T-helper 9 cell (primary cell): ENCODE measurements at places on chromosomes 5 and 9.

- no peak for DNase-seq
Observed at GRCh38 chr5:76379316-76379715, 23.8 kb upstream of the IQGAP2 start.

- no peak for DNase-seq
Observed at GRCh38 chr5:32496104-32496503, 51.6 kb upstream of the ZFR start.

DNA sequence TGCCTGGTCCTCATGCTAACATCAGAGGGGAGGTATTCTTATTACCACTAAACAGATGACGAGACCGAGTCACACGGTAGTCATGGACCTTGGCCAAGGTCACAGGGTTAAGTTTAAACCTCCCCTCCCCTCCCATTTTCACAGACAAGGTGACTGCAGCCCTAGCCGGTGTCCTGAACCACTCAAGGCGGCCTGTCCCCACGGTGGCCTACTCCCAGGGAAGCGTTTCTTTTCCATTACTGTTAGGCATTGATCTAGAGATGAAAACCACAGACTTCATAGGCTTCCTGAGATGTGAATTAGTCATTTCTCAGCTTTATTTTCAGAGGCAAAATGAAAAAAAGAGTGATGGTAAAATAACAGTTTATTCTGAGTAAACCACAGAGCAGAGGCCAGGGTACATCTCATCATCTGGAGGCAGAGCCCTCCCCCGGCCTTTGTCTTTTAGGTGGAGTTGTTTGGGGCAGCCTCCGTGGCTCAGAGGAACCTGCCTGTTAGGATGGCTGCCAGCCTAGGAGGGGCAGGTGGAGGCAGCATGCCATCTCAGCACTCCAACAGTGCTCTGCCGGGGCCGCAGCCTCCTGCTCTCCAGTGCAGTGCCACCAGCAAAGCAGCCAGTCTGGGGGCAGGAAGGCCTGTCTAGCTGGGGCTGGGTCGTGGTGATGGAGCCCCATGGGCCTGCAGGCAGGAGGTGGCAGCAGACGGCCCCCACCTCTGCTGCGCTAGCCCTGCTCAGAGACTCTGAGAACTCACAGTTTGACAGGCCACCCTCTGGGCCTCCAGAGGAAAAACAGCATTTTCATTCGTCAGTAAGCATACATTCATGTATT is 71.2 kb downstream of the RAPGEF1 start:
- DNase-seq = peak; percentile 60

DNA sequence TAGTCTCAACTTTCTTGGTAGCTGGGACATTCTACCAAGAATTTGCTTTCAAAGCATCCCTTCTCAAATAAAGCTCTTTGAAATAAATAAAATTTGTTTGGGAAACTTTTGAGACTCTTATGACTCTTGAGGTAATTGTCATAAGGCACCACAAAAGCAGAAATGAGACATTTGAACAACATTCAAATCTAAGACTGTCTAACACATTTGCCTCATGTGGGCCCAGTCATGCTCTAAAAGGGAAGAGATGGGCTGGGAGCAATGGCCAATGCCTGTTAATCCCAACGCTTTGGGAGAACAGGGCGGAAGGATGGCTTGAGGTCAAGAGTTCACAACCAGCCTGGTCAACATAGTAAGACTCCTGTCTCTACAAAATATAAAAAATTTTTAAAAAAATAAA is 26.4 kb downstream of the SLC31A2 start:
- no peak for DNase-seq

DNA sequence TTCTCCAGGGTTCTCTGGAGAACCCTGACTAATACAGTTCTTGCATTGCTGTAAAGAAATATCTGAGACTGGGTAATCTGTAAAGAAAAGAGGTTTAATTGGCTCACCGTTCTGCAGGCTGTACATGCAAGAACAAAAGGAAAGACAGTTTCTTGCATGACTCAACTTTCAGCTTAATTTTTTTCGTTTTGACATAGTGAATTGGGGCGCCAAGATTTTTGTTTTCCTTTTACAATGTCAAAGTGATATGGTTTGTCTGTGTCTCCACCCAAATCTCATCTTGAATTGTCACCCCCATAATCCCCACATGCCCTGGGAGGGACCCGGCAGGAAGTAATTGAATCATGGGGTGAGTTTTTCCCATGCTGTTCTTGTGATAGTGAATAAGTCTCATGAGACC is 11.8 kb upstream of the CRHBP start:
- DNase-seq = no peak

DNA sequence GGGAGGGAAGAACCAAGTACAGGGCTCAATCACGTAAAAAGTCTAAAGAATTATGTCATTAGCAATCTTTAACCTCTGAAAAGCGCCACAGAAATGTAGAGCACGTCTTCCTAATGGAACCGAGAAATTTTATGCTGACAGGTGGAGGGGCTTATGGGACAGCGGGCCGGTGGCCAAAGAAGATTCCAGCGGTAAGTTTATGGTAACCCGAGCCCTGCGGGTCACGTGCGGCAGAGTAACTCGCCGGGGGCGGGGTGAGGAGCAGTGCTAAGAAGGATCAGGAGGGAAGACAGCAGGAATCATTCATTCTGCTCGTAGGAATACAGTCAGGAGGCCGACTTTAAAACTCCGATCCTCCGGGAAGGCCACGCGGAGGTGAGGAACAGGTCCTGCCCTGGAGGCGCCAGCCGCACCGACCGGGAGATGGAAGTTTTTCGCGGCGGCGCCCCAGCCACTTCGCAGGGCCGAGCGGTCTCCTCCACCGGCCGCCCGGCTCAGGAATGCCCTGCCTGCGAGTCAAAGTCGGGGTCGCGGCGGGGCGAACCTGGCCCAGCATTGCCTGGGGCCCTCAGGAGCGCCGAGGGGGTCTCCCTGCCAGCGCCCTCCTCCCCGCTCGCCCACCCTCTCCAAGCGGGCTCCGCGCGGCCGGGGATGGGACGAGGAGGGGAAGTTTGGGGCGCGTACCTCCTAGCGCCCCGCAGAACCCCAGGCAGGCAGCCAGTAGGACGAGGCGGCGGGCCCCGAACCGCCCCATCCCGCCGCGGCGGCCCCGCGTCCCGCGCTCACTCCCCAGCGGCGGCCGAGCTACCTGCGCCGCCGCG is 101.8 kb downstream of the ESM1 start:
- no peak for DNase-seq

DNA sequence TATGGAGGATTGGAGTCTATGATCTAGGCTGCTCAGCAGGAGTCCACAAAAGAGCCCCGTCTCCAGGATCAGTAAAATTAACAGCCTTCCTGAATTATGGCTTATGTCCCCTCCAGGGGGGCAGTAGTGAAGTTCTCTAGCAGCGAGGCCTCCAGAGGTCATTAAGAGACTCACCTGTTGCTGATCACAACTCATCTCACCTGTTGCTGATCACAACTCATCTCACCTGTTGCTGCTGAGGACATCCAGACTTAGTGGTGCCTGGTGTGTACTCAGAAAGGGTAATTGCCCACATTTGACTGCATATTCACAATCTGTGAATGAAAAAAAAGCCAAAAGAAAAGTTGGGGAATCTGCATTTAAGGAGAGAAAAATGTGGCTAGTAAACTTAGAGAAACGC is 129.5 kb downstream of the SMARCA2 start:
- DNase-seq = no peak

- DNase-seq = no peak
Observed at GRCh38 chr9:33146298-33146697, 20.8 kb downstream of the B4GALT1 start.

GRCh38 chr9:98958271-98958984 is 14.7 kb downstream of the COL15A1 start:
- no peak for DNase-seq

DNA sequence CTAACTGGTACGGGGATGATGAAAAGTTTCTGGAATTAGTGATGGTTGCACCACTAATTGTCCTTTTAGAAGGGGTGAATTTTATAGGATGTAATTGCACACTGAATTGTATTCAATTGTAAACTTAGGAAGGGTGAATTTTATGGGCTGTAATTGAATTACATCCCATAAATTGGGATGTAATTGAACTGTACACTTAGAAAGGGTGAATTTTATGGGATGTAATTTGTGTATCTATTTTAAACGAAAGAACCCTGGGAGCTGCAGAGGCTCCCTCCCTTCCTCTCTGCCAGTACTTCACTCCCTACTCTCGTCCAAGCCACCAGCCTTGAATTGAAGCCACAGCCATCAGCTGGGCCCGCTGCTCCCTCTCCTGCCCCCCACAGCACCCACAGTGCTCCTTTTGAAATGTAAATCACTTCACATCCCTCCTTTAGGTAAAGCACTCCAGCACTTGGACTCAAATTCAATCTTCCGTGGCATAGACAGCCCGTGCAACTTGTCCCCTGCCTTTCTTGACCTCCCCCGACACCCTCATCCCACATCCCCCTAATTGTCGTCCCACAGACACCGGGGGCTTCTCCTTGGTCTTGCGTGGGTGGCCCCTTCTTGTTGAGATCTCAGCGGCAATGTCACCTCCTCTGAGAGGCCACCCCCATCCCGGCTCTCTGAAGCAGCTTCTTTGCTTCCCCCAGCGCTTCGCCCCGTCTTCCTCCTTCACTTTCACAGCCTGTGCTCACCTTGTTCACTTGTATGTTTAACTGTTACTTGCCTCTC is 84.2 kb upstream of the HRH2 start:
- DNase-seq = no peak

DNA sequence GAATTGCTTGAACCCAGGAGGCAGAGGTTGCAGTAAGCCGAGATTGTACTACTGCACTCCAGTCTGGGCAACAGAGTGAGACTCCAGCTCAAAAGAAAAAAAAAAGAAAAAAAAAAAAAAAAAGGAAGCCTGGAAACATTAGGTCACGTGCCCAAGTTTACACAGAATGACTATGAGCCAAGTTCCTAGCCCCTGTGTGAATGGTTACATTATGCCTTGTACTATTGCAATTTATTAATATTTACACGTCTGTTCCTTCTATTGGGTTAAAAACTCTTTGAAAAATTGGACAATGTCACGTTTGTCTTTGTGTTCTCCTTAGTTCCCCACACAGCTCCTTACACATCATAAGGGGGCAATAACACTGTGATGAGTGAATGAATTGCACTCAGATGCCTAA is 33.5 kb upstream of the SLC28A3 start:
- no peak for DNase-seq

GRCh38 chr9:135584934-135585333 is 23.4 kb downstream of the PAEP start:
- DNase-seq = no peak

- DNase-seq = peak; percentile 21
Observed at GRCh38 chr5:6820851-6821479, 107.7 kb downstream of the TENT4A start.

GRCh38 chr9:98229090-98229395 is 26.4 kb downstream of the TBC1D2 start:
- no peak for DNase-seq

DNA sequence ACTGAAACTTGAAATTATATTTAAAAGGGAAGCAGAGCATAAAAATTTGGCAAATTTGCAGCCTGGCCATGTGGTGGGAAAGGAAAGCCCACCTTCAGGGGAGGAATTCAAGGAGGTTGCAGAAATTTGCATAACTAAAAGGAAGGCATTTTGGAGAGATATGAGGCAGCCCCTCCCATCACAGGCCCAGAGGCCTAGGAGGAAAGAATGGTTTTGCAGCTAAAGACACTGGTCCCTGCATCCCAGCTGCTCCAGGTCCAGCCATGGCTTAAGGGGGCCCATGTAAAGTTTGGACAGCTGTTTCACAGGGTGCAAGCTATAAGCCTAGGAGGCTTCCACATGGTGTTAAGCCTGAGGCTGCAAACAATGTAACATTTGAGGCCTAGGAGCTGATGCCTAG is 212.5 kb downstream of the NNT start:
- no peak for DNase-seq

GRCh38 chr5:156706631-156707030 is 143.5 kb upstream of the PPP1R2B start:
- no peak for DNase-seq

GRCh38 chr5:96463091-96463490 is 30.0 kb upstream of the PCSK1 start:
- DNase-seq = no peak
